ENCODE measurements at places on chromosomes 6 and 20.
A peak's percentile ranks its signal among the peaks of the same experiment; 100 is the strongest.

- DNase-seq = no peak
Measured at GRCh38 chr6:76275746-76276145, 203.3 kb upstream of the IMPG1 start.

GRCh38 chr6:151075005-151075404, 164.8 kb upstream of the AKAP12 start:
- DNase-seq = no peak

DNA sequence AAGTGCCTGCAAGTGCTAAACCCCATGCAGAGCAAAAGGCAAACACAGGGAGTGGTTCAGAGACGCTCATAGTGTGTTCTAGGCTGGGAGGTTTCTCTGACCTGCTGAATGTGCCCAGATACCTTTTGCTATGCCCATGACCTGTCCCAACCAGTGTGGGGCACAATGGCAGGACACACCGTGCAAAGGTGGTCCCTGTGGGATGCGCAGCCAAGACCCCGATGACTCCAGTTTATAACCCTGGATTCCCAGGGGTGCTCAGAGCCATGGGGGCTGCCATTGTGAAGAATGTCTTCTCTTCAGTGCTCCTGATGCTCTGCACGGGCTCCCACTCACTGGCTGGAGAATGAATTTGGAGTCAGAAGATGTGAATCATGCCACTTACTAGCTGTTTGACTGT, 2.2 kb upstream of the NINL start:
- no peak for DNase-seq

GRCh38 chr6:127459231-127459641, at the start of gene KIAA0408:
Gene KIAA0408 (minus strand): TSS chr6:127459389. CDS start chr6:127453981, 5,408 bp downstream.
- no peak for DNase-seq

DNA sequence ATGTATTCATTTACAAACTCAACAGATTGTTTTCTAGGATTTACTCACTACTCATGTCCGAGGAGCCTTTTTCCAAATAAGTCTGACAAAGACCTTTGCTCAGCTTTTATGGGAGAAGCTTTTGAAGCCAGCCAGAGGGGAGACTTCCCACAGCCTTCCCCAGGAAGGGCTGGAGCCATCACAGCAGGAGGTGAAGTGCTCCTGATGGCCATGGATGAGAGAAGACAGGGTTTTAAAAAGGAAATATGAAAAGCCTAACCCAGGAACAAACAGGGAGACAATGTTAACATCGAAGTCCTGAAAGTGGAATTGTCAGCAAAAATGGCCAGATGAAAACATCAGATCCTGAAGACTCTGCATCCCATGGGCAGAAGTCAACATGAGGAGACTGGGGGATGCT, 11.6 kb upstream of the TAGAP start:
- DNase-seq = no peak

- no peak for DNase-seq
Measured at GRCh38 chr6:161465403-161465802, 191.5 kb upstream of the AGPAT4 start.

GRCh38 chr6:166747644-166748595, 120.9 kb upstream of the RPS6KA2 start:
- no peak for DNase-seq

DNA sequence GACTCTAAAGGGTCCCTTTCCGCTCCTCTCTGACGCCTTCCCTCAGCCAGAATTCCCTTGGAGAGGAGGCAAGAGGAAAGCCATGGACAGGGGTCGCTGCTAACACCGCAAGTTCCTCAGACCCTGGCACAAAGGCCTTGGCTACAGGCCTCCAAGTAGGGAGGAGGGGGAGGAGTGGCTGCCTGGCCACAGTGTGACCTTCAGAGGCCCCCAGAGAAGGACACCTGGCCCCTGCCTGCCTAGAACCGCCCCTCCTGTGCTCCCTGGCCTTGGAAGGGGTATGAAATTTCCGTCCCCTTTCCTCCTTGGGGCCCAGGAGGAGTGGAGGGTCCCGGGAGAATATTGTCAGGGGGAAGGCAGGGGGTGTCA, 2.7 kb downstream of the VEGFA start:
- DNase-seq = no peak

DNA sequence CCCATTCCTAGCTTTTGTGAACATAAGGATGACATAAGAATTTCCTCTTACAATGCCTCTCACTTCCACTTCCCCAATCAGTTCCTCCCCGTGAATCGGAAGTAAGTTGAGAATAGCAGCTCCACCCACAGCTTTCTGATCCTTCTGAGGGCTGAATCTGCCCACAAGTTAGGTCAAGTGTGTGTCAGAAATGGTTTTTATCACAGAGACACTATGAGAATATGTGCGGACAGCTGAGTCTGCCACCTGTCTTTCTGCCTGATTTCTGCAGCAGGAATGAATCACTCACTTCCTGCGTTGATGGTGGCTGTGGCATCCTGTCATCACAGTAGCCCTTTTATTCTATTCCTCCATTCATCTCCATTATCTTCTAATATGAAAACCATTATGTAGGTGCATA, 70.2 kb downstream of the RIN2 start:
- DNase-seq = peak; percentile 92

DNA sequence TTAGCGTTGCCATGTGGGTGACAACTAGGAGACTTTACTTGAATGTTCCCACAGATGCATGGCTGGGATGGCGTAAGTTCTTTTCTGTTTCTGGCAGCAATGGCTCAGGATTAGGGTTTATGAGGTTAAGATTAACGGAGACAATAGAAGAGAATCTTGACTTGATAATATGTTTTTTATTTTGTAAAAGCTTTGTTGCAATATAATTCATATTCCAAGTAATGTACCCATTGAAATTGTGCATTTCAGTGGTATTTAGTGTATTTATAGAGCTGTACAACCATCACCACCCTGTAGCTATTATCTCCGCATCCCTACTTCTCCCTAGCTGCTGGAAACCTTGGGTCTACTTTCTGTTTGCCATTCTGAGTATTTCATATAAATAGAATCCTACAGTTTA, 349.2 kb downstream of the UTRN start:
- DNase-seq = no peak

DNA sequence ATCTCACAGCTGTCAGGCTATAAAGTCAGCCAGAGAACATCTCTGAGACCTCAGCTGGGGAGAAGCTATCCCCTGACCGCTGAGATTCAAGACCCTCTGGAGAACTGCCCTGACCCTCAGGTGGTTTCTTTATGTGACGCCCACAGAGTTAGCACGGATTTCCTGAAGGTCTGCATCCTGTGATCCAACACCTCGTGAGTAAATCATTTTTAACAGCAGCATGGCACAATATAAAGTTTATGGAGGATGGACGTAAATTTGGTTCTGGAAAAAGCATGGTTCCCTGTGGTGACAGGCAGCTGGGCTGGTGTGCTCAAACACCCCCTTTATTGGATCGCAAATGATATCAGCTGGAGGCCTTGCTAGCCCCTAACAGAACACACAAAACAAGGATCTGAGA, 25.3 kb upstream of the TRAF3IP2 start:
- DNase-seq = no peak

- DNase-seq = peak; percentile 82
Measured at GRCh38 chr20:33933469-33933909, 60.2 kb upstream of the RALY start.

DNA sequence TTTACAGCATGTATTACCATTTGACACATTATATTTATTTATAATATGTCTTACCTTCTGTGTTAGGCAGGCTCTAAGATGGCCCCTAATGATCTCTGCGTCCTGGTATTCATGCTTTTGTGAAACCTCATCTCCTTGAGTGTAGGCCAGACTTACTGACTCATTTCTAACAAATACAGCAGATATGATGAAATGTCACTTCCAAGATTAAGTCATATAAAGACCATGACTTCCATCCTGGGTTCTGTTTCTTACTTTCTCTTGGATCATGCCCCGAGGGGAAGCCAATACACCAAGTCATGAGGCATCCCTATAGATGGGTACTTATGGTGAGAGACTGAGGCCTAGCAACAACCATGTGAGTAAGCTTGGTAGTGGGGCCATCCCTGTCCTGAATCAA, 30.2 kb downstream of the ZHX3 start:
- peak; percentile 15 for DNase-seq

DNA sequence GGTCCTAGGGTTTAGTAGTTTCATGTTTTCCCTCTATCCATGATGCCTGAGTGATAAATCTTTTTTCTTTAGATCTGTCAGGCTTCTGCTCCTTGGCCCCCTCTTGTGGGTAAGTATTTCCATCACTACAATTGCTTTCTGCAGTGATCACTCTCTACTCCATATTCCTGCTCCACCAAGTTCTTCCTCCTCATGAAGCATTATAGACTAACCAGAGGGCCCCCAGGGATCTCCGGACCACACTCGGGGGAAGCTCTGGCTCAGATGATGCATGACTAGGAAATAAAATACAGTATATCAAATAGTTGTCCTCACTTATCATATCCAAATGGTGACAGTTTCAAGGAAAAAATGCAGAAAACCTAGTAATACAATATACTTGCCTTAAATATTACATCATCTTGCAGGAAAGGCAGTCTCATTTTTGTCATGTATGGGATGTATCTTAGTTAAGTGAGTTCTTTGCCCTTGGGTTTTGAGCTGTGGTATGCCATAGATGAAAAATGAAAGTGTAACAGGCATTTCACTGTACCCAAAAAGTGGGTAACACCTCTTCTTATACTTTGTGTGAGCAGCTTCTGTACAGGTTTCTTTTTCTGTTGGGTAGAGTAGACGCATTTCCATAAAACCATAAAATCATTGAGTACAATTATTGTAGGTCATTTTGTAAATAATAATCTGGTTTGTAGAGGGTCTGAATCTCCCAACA, 200.9 kb upstream of the EYA4 start:
- DNase-seq = no peak

GRCh38 chr20:34951652-34952051, 4.0 kb downstream of the GSS start:
- no peak for DNase-seq

DNA sequence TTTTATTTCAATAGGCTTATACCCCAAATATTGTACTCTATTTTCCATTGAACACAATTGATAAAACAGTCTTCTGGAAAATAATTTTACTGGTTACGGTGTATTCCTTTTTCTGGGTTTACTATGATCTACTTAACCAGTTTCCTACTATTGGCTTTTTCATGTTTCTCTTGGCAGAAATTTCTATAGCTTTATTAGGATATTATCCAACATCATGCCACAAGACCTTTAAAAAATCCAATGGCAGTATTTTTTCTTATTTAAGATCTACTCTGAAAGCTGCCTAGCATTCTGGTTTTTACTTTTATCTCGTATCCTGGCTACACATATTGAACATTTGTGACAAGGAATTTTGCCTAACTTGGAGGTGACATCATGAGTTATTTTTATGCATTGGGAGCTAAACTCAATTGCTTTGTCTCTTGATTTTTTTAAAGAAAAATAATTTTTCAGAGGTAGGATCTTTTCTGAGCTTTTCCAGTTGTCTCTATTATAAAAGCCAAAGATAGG, 45.5 kb downstream of the SLC9A8 start:
- DNase-seq = no peak

- DNase-seq = no peak
Measured at GRCh38 chr20:62694868-62695267, 13.8 kb upstream of the NTSR1 start.

DNA sequence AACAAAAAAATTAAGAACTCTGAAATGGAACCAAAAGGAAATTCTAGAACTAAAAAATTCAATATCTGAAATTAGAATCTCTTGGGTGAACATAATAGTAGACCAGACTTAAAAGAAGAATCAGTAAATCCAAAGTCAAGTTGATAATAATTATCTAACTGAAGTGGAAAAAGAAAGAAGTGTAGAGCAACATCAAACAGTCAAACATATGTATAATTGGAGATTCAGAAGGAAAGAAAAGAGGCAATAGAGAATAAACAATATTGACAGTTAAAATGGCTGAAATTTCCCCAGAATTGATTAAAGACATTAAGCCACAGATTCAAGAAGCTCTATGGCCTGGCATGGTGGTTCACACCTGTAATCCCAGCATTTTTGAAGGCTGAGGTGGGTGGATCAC, 383.6 kb downstream of the PREX1 start:
- no peak for DNase-seq

- DNase-seq = peak; percentile 63
Measured at GRCh38 chr6:166596776-166597507, 10.5 kb upstream of the RAMACL start.

GRCh38 chr6:28906669-28907068, 17.1 kb downstream of the TRIM27 start:
- peak; percentile 49 for DNase-seq

DNA sequence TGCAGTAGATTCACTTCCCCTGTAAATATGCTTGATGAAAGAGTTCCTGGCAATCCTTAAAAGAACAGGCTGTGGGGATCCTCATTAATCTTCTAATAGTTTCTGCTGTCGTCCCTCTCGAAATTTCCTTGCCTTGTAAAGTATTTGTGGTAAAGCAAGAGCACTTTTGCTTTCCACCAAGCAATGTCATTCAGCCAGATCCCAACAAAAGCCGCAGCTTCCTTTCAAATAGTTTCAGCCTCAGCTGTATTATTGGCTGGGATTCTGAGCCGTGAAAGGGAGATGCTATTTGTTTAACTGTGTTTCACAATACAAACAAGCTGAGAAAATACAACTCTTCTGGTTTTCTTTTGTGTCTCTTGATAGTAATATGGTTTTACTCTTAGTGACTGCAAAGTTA, 48.9 kb upstream of the EPHA7 start:
- DNase-seq = no peak

- DNase-seq = peak; percentile 61
Measured at GRCh38 chr6:71727632-71728294, 158.6 kb upstream of the RIMS1 start.

DNA sequence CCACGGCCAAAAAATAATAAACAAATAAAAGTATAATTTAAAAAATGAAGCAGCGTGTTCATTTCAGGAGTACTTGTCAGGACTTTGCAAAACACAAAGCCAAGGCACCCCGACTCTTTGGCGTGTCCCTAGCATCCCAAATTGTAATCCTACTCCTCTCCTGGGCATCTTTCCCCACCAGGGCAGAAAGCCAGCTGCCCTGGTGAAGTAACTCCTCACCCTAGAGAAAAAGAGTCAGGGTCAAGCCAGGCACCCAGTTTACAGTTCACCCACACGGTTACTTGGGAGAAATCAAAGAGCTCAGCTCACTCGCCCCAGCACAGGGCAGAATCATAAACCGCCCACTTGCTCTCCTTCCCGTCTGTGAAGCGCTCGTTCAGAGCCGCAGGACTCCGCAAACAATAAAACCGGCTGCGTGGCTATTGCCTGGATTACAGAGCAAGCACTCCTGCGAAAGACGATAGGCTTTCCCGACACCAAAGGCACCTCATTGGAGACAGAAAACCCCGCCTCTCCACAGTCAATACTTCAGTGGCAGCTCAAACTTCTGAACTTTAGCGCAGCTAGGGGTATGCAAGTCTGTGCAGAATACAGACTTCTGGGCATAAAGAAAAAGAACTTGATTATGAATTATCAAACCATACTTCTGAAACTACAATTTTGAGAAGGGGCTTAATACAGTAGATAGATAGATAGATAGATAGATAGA, 73.0 kb upstream of the NHSL1 start:
- no peak for DNase-seq

GRCh38 chr6:43189776-43190304, 7.8 kb downstream of the CUL9 start:
- no peak for DNase-seq

Data from suppressor macrophage treated with lipopolysaccharide for 4 hours (primary cell).